A549 (cell line): ENCODE measurements at places on chromosomes 7 and 10. TPM values are rescaled to one million over a fixed set of nuclear protein-coding genes. Genes with fewer than 3 reads are reported as not detected.

GRCh38 chr10:4301291-4302045 is 516.5 kb upstream of the KLF6 start:
- DNase-seq = no peak

GRCh38 chr7:118114175-118114574 is 69.8 kb upstream of the LSM8 start:
- DNase-seq = no peak

DNA sequence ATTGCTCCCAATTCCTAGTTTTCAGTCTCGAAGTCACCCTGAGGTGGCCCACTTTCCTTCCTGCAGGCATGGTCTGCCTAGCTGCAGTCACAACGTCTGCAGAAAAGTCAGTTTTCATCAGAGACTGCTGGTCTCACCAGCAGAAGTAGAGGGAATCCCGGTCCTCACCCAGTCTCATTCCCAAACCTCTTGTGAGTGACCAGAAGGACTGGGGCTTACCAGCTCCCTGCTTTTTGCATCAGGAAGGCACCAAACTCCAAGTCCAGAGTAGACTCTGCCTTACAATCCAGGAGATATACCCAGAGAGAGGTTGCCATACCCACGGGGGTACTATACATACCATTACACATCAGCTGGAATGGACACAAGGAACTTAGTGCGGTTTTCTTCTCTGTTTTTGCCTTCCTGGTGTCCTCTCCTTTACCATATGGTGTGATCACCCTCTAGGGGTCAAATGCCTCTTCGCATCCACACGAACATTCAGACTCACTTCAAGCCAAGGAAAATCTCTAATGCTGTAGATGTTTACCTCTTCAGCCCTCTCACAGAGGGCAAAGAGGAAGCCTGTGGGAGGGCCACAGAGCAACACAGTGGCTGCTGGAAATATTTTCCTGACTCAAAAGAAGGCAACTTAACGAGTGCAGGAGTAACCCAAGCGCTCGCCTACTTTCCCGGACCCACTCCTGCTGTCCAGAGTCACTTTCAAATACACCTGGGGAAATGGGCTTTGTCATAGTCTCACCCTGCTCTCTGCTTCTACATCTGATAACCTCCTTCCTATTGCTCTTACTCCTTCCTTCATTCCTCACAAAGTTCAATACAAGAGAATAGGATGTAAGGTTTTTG is 220.9 kb downstream of the C7orf25 start:
- peak; percentile 6 for DNase-seq

GRCh38 chr7:92635538-92635937 is 45.3 kb upstream of the FAM133B start:
- DNase-seq = no peak

GRCh38 chr10:67075491-67075971 is 149.7 kb downstream of the LRRTM3 start:
- no peak for DNase-seq

- no peak for DNase-seq
These were observed 4.7 kb downstream of the ZNF503 start for GRCh38 chr10:75396631-75397495.

- DNase-seq = no peak
These were observed 77.4 kb downstream of the LRMDA start for GRCh38 chr10:75508814-75509306.

GRCh38 chr10:114544045-114544659 is 113.9 kb downstream of the ABLIM1 start:
- no peak for DNase-seq

DNA sequence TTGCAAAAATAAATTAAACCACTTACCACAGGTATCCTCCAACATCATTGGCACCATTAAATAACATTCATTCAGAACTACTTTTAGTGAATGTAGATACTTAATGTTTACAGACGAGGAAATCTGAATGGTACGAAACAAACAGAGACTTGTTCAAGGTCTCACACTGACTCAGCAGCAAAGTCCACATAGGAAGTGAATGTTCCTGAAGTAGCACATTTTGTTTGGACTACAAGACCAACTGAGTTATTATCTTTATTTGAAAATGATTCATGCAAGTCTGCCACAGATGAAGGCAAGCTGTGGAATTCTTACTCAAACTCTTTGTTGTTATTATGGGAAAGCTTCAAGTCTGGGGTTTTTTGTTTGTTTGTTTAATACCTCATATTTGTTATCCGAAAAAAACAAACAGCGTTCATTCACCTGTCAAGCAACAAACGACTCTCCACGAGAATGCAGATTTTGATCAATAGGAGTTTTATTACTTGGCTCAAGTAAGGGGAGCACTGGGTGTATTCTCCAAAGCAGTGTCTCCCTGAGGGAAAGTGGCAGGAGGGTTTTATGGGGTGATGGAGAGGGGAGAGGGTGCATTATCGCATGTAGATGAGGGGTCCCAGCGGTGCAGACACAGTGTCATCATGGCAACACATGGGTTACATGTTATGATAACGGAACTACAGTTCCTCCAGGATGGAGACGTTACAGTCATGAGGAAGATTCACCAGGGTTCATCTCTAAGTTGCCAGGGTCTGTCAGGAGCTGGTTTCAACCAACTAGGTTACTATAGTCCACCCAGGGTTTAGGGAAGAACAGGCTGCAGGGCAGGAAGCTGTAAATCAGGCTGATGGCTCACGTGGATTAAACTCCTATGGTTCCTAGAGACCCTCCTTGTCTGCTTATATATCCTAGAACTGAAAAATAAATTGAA is 147.7 kb upstream of the AKR1E2 start:
- DNase-seq = peak; percentile 93

- peak; percentile 57 for DNase-seq
These were observed 95.2 kb downstream of the CLEC2L start for GRCh38 chr7:139618482-139619366.

DNA sequence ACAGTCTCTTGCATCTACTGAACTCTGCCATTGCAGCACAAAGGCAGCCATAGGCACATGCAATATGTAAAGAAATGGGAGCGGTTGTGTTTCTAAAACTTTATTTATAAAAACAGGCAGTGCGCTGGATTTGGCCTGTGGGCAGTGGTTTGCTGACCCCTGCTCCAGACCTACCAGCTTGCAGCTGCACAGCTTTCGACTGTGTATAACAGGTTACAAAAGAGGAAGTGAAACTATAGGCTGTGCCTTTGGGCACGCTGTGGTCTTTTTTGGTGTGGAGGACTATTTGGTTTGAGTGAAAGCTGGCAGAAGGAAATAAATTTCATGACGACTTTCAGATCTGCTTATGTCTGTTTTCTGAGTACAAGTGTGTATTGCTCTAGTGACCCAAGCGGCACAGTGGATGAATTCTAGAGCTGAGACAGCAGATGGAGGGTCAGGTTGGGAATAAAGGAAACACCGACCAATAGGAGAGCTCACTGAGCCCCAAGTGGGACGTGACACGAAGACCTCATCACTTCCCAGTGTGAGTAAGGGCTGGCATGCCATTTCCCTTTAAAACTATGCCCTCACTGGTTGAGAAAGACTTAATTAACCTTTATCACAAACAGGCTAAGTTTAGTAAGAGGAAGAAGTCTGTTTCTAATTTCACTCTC is 152.7 kb downstream of the ANK3 start:
- no peak for DNase-seq

DNA sequence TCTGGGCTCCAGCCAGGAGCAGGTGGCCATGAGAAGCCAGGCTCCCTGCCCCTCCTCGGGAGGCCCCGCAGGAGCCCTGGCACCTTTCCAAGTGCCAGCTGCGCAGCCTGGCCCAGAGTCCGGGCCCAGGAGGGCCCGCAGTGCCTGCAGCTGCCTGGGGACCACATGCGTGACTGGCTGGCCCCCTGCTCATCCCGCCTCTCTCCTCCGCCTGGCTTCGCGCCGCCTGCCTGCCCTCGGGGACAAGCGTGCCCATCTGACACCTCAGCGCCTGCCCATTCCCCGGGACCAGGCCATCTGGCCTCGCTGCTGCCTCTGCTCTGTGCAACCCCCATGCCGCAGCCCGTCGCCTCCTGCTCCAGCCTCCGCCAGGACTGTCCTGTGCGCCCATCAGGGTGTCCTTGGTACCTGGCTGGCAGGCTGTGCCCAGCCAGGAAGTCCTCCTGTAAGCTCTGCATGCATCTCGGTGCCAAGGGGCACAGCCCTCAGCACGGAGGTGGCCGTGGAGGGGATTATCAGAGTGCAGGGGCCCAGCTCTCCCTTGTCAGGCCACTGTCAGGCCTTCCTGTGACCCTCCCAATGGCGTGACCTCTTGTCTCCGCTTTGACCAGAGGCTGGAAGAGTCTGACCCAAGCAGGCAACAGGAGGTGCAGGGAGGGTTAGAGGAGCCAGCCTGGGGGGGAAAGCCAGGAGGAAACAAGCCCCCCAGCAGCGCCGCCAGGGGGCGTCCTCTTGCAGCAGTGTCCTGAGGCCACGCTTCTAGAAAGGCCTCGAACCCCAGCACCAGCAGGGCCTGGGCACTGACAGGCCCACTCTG is 50.5 kb downstream of the TMEM209 start:
- DNase-seq = no peak

- DNase-seq = no peak
These were observed 199.0 kb downstream of the CHCHD3 start for GRCh38 chr7:132882714-132883428.

GRCh38 chr7:98807068-98808048 is 62.5 kb downstream of the TMEM130 start:
- DNase-seq = no peak

DNA sequence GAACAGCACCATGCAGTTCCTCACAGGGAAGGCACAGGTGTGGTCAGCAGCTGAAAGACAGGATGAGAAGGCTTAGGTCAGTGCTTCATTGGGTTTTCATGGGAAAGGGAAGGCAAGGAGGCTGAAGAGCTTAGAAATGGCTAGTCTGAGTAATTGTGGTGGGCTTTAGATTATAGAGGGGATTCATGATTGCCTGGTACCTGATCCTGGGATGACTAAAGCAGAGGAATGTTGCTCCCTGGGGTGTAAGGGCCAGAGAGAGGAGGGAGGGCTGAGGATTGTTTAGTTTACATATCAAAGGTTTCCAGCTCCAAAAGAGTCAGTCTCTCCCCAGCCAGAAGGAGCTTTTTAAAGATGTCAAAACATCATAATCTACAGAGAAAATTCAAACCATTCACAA is 396.3 kb upstream of the POM121L12 start:
- no peak for DNase-seq

GRCh38 chr7:595621-596010 is 76.0 kb upstream of the PDGFA start:
- DNase-seq = no peak

DNA sequence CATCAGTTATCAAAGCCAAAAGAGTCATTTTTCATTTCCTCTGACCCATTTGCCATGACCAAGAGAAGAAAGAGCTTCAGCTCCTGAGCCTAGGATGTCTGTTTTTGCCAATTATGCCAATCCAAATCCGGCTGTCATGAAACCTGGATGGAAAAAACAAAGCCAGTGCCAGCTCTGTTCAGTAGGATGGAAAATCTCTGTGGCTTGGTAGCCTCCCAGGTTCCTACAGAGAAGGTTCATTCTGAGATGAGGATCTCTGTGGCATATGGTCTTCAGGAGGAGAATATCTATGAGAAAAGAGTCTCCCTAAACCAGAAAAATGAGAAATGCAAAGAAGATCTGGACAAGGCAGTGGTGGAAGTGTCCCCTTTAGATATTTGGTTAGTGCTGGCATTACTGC is 475.4 kb downstream of the CNTNAP2 start:
- DNase-seq = no peak

GRCh38 chr10:17954861-17955260 is 3.1 kb downstream of the SLC39A12 start:
- DNase-seq = no peak

GRCh38 chr7:25857376-25858067 is 294.5 kb upstream of the NFE2L3 start:
- DNase-seq = peak; percentile 61

GRCh38 chr10:113027574-113028455 is 77.8 kb downstream of the TCF7L2 start:
- no peak for DNase-seq

- peak; percentile 71 for DNase-seq
These were observed 14.7 kb downstream of the LZTS2 start for GRCh38 chr10:101014230-101014884.

GRCh38 chr7:49791088-49791741 is 17.8 kb downstream of the VWC2 start:
- peak; percentile 6 for DNase-seq

Gene DRGX
- polyA plus RNA-seq = not detected in 3 replicates

Gene PHTF2
- polyA plus RNA-seq = 11.0 to 14.5 TPM (median 13.1 TPM) in 3 replicates

Gene MYOF
- 190 to 217 TPM (median 191 TPM) in 3 replicates for polyA plus RNA-seq

Gene GIMAP1
- polyA plus RNA-seq = not detected in 3 replicates

Gene PPP1R17
- not detected in 3 replicates for polyA plus RNA-seq

Gene PLEKHS1
- 0.03 to 0.09 TPM (median 0.08 TPM) in 3 replicates for polyA plus RNA-seq

Gene SPDYE11
- polyA plus RNA-seq = not detected in 3 replicates

Gene UNCX
- not detected in 3 replicates for polyA plus RNA-seq

Gene TRIL
- not detected in 3 replicates for polyA plus RNA-seq

Gene STAG3
- 0.50 to 0.66 TPM (median 0.55 TPM) in 3 replicates for polyA plus RNA-seq

Gene KCND2
- not detected in 3 replicates for polyA plus RNA-seq

Gene PTF1A
- polyA plus RNA-seq = not detected in 3 replicates
